Left ventricle myocardium inferior (tissue), 1 donor: ENCODE measurements at places on chromosomes 13 and 19.

DNA sequence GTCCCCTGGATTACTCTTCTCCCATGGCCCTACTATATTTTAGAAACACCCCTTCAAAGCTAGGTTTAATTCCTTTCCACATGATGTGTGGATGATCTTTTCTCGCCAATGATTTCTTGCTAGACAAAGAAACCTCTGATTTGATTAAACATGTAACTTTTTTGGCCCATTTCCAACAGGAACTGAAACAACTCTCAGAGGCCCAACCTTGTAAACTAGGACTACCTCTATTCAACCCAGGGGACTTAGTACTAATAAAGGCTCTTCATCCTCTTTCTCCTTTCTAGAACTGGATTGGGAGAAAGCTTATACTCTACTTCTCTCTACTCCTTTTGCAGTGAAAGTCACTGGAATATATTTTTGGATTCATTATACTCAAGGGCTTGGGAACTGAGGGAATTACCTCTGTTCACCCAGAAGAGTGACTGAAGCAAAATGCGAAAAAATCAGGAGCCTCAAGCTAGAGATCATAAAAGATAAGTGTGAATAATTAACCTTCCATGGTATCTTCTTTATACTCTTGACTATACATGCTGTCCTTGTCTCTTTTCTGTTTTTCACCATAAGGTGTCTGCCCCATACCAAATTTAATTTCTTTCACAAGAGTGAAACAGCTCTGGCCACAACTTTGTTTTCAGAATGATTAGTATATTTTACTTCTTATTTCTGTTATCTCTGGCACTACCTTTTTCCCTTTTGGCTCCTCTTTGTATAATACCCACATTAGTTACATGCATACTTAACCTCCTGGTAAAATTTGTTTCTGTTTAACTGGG, 977.6 kb downstream of the SLITRK5 start:
- no peak for DNase-seq

- no peak for DNase-seq
Observed at GRCh38 chr19:39183104-39183503, 13.7 kb upstream of the NCCRP1 start.

DNA sequence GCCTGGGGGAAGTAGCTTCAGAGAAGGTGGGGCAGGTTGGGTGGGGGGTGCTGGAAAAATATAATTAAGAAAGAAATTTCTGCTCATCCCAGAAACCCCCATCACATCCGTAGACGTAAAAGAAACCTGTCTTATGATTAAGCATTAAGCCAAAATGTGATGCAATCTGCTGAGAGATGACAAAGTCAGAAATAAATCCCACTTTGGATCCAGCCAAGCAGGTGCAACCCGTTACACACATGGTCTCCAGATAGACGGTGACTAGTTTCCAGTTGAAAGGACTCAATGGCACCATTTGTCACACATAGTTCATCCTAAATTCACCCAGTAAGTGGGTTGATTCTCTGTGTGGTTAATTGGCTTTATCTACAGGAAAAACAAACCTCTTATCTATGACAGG, 34.1 kb downstream of the PSG5 start:
- no peak for DNase-seq

- DNase-seq, result no peak
Observed at GRCh38 chr13:90806016-90806615, 541.4 kb upstream of the MIR17HG start.

GRCh38 chr13:114067886-114068651, 64.4 kb downstream of the RASA3 start:
- no peak for DNase-seq

DNA sequence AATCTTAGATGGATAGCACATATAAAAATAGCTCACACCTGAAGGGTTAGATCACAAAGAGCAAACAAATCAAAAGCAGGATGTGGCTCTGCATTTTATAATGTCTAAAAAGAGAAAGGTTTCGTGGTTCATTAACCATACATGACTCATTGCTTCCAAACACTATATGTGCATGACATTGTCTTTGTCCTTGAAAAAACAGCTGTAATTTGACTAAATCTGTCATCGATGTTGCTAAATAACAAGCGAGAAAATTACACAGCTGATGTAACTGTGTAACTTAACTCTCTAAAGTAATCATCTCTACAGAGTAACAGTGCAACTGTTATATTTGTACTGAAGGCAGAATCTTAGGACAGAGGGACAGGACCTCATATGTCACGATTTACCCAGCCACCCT, 383.1 kb upstream of the GPC6 start:
- no peak for DNase-seq

GRCh38 chr19:47848823-47849473, 10.1 kb upstream of the TPRX2 start:
- no peak for DNase-seq

DNA sequence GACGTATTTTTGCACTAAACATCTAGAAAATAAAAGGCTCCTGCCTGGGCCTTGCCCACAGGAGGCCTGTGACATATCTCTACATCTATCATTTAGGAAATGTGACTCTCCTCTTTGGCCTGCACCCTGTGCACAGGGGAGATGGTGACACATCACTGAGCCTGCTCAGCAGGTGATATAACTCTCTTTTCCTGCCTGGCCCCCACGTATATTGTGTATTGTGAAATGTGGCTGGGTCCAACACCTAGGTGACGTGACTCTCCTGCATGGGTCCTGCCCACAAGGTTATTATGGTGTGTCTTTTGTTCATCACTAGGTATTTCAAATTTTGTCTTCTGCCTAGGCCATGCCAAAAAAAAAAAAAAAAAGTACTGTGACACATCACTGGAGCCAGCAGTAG, 61.4 kb upstream of the ZNF724 start:
- no peak for DNase-seq

- DNase-seq, result no peak
Observed at GRCh38 chr13:50919277-50919676, 9.7 kb downstream of the RNASEH2B start.

DNA sequence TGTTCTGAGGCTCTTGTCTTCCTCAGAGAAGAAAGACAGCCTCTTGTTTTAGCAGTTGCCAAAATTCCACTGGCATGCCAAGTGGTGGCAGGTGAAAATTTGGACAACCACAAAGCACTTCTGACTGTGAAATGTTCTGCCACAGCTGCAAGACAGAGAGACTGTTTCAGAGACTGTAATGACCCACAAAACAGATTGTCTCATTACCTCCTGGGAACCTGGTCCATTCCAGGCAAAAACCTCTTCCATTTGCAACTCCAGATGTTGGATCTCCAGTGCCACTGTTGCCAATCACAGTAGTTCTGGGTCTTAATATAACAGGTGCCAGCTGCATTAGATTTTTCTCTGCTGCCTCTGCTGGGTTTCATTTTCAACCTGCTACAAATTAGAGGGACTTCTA, 911.5 kb downstream of the UQCRFS1 start:
- no peak for DNase-seq

GRCh38 chr19:3302755-3303154, 63.6 kb upstream of the NFIC start:
- DNase-seq, result no peak

DNA sequence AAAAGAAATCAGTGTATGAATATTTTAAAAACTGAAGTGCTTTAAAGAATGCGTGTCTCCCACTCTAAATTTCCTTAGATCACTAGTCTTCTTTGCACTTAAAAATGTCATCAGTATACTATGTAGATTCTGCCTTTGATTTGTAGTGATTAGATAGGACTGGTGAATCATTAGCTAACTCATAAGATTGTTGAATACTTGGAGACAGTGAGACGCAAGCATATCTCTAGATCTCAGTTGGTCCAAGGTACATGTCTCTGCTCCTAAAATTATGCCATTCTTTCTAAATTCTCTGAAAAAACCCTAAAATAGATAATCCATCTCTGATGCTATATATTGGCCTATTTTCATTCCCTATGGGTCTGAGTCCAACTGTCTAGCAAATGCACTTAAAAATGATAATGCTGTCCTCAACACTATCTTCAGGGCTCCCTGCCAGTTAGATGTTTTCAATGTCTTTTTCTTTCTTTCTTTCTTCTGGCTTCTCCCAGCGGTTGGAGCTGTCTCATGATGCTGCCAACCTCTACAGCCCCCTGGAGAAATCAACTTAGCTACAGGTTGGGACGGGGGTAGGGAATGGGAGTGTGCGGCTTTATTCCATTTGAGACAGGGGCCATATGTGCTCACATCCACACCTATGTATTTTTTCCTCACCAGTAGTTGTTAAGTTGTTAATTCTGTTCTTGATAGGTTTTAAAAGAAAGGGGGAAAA, 301.0 kb downstream of the NDFIP2 start:
- no peak for DNase-seq

- no peak for DNase-seq
Observed at GRCh38 chr19:21028969-21029268, 8.5 kb downstream of the ZNF430 start.

DNA sequence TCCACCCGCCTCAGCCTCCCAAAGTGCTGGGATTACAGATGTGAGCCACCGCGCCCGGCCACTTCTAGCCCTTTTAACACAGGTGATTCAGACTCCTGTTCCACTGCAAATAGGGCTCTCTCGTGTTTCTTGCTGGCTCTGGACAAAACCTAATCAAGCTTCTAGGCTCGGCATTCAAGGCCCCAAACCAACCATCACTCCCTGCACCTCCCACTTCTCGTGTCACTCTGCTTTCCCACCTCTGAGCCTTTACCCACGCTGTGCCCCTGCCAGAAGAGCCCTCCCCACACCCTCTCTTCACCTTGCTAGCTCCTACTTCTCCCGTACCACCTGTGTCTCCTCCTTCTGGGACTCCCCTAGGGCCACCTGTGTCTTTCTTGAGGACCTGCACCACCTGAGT, 19.8 kb downstream of the KANK2 start:
- DNase-seq, result no peak

DNA sequence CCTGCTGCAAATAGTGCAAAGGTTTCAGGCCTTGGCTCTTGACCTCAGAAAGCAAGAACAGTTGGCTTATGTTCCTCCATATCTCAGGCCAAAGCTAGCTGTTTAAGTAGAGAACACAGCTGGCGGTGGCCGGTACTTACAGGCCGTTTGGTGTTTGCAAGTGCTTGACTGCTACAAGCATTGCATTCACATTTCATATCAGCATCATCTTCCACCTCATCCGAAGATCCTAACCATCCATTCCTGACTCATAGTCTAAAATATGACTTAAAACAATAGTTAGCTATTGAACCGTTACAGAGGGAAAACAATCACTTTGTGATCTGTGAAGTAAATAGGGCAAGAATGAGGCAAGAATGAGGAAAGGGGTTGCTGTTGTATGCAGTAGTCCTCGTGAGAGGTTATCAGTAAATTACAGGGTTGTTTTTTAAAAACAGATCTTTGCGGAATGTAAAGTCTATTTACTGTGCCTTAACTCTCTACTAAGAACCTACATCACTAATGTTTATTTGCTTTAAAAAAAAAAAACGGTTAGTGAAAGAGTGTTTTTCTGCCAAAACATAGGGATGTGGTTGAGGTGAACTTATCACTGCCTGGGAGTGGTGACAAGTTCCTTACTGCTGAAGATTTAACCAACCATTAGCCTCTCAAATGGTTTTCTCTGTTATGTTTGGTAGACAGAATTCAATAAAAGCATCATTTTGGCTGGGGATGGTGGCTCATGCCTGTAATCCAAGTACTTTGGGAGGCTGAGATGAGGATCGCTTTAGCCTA, 21.6 kb upstream of the WDR88 start:
- no peak for DNase-seq

DNA sequence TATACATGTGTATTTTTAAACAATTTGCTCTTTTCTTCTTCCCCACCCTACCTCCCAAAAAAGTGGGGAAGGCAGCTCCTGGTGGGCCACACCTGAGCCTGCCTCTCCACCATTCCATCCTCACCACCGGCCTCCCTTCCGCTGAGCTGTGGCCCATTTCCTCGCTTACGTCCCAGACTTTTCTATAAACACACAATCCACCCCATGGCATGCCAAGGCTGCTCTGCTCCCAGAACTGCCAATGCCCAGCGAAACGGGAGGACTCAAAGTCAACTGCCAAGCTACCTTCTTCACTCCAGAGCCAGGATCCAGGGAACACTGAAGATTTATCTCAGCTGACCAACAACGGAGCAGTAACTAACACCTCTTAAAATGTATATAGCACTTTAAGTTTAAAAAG, 2.8 kb downstream of the N4BP2L1 start:
- no peak for DNase-seq

GRCh38 chr19:7866399-7867091, 7.6 kb downstream of the PRR36 start:
- DNase-seq, result no peak

- no peak for DNase-seq
Observed at GRCh38 chr13:27419328-27419727, 5.1 kb upstream of the GTF3A start.

DNA sequence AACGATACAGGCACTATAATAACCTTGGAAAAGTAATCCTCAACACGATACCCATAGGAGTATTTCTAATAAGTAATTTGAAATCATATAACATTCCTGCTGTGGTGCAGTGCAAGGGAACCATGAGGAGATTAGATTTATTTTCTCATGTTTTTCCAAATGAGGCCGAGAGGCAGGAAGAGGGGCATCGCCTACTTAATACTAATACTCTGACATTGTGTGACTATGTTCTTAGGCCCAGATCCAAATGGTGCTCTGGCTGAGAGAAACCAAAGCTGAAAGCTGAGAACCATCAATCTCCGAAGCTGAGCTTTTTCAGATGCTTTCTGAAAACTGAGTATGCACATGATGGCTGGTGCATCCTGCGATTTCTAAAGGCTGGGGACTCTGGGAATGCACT, 248.0 kb upstream of the MAB21L1 start:
- no peak for DNase-seq

- DNase-seq, result peak; percentile 96
Observed at GRCh38 chr19:12035220-12036172, at the start of gene ZNF433. TSS of gene ZNF433 (minus strand) at chr19:12035679. CDS start at chr19:12035539, 140 bp downstream.

- DNase-seq, result no peak
Observed at GRCh38 chr13:32086791-32087441, 55.3 kb downstream of the FRY start.

GRCh38 chr13:66102864-66103263, 1127.3 kb downstream of the PCDH9 start:
- DNase-seq, result no peak

- no peak for DNase-seq
Observed at GRCh38 chr19:12205296-12205695, 42.4 kb downstream of the ZNF136 start.

DNA sequence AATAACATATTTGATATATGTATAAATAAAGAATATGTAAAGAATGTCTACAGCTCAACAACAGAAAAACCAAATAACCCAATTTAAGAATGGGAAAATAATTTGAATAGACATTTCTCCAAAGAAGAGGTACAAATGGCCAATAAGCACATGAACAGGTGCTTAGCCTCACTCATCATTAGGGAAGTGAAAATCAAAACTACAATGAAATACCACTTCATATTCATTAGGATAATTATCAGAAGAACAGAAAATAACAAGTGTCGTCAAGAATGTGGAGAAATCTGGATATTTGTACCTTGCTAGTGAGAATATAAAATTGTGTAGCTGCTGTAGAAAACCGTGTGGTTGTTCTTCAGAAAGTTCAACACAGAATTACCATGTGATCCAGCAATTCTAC, 8.4 kb upstream of the SUPT20H start:
- DNase-seq, result no peak

DNA sequence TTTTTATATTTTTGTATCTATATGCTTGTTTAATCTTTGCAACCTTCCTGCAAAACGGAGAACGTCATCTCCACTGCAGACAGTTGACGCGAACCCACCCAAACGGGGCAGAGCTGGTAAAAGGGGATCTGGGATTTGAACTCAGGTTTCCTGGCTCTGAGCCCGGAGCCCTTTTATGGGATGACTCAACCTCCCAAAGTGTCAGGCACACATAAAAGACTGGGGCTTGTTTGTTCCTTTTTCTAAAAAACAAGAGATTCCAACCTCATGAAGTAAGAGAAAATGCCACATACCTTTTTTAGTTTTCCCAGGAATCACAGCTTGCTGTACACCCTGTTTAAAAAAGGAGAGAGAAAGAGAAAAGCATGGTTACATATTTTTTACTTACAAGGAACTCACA, 78.9 kb downstream of the GADD45B start:
- DNase-seq, result peak; percentile 13
